ENCODE measurements at places on chromosomes 3 and 15.

GRCh38 chr3:16559653-16560365, 45.4 kb downstream of the DAZL start:
- no peak for DNase-seq

- DNase-seq, result peak; percentile 16
These were observed 39.3 kb downstream of the OSTN start for GRCh38 chr3:191238321-191238817.

- DNase-seq, result peak; percentile 51
These were observed 154.3 kb downstream of the GOLIM4 start for GRCh38 chr3:167941234-167941995.

- peak; percentile 26 for DNase-seq
These were observed 111.0 kb upstream of the SYNPR start for GRCh38 chr3:63167113-63167512.

DNA sequence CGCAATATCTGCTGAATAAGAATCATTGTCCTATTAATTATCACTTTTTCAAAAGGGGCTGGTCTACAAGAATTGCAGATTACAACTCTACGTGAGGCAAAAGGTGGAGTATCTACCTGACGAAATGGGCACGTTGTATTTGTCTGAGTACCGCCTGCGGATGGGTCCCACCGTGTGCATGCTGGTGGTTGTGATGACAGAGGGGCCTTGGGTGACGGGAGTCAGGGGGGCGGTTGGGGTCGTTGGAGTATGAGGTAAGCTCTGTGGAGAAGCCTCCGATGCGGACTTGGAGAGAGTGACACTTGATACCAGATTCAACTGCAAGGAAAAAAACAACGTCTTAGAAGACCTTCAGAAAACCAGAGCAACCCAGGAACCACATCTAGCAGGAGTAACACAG, 605.8 kb downstream of the FOXP1 start:
- no peak for DNase-seq

DNA sequence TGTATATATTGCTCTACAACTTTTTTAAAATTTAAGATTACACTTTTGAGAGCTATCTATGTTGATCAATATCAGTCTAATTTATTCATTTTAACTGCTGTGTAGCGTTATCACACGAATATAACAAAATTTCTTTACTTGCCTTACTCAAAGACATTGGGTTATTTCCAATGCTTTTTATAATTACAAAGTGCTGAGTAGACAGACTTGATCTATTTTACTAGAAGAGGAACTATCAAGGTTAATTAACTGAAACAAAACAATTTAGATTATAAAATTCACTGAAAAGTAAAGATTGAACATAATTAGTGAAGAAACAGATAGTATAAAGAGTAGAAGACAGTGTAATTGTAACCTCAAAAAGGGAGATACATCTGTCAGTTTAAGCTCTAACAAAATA, 105.5 kb downstream of the TGFBR2 start:
- no peak for DNase-seq

DNA sequence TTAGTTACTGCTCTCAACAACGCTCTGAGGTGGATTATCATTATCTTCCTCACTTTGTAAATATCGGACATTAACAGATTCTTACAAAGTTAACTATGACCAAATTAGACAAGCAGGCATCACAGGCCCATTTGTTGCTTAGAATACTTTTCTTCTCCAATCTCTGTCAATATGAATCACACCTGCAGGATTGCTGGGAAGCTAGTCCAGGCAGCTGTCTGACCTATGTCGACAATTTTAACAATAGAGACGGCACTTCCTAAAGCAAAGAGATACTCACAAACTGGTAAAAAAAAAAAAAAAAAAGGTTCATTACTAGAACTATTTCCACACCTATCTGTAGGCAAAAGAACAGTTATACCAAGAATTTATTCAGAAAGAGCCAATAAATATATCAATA, 85.3 kb downstream of the DPH6 start:
- no peak for DNase-seq

GRCh38 chr3:133404920-133405319, 5.1 kb downstream of the BFSP2 start:
- peak; percentile 25 for DNase-seq

- no peak for DNase-seq
These were observed 102.5 kb downstream of the SST start for GRCh38 chr3:187567661-187568121.

DNA sequence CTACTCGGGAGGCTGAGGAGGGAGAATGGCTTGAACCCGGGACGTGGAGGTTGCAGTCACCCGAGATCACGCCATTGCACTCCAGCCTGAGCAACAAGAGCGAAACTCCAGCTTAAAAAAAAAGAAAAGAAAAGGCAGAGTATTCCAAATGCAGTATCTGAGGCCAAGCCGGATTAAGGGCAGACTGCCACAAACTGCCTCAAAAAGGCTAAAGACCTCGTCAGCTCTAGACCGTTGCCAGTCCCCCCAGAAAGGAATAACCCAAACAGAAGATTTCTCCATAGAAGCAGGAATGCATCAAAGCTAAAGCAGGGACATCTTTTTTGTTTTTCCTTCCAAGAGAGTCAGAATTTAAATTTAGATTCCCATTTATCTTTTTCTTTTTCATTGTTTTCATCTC, 72.9 kb downstream of the TM4SF4 start:
- DNase-seq, result no peak

GRCh38 chr3:142934128-142934886, 29.2 kb downstream of the PAQR9 start:
- no peak for DNase-seq

DNA sequence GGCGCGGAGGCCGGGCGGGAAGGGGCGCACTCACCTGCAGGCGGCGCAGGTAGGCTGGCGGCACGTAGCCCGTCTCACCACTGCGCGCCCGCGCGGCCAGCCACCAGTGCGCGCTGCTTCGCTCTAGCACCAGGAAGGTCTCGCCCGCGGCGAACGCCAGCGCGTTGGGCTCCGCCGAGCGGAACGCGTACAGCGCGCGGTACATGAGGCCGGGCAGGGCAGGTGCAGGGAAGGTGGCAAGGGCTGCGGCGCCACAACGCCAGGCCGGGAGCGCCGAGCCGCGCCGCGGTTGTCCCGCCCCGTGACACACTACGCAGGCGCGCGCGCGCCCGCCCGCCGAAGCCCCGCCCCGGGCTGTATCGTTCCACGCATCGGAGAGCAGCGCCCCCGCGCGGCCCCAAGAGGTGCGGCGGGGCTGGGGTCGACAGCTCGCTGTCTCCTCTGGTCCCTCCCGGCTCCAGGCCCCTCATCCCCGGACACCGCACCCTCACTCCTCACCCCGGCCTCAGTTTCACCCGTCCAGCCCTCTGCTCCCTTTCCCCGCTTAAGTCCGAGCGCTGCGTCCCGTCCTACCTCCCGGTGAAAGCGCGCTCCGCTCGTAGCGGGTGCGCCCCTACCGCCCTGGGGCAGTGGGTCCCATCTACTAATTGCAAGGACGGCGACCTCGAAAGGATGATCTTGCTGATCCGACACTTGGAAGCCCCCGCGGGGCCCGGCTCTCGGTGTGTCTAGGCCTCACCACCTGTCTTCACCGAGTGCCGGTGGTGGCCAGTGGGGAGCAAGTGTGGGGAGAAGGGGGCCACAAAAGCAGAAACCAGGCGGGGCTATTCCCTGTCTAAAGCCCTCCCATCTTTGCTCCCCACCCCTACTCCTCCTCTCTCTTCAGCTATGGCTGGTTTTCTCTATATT, at the start of gene NCKIPSD:
TSS of gene NCKIPSD (minus strand) at position 313 of the 909 bp plus-strand sequence. CDS start at position 205, 108 bp downstream.
- peak; percentile 89 for DNase-seq

DNA sequence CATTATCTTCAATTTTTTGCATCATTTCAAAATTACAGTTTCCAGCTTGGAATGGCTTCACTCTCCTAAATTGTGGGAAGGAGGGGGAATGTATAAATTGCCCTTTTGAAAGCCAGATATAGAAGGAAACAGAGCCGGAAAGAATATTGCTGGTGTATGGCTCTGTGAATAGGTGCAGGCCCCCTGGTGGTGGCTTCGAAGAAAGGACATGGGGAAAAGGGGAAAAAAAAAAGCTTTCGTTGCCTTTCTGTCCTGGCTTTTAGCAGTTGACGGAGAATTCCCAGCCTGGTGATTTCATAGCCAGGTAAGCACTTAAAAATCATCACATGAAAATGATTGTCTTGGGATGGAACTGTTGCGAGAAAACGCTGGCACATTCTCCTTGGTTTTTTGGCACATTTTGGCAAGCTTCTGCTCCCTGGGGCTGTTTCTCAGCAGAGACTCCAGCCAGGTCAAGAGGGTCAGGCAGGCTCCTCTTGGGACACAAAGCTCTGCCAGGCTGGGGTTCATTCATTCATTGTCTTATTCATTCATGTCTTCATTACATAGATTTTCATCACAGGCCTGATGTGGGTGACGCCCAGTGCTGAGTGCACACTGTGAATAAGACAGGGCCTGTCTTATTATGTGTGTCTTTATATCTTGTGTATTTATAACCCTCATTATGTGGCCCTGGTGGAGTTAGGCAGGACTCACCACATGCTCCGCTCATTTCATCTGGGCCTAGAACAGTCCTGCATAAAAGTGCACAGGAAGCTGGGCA, 300.0 kb upstream of the TPM1 start:
- DNase-seq, result peak; percentile 83

DNA sequence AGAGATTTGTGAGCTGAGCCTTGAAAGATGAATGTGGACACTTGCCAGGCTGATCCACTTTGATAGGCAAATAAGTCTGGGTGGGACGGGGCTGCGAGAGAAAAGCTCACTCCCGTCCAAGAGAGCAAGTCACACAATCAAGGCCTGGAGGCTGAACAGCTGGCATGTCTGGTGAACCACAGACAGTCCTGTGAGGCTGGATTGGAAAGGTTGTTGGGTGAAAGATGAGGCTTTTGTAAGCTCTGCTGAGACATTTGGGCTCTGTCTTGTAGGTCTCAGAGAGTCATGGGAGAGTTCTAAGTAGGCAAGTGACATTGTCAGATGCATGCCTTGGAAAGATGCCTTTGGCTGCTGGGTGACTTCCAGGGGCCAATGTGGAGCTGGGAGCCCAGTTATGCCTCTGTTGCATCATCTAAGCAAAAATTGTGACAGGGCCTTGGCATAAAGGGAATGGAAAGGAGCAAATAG, 38.5 kb downstream of the RPLP1 start:
- no peak for DNase-seq

DNA sequence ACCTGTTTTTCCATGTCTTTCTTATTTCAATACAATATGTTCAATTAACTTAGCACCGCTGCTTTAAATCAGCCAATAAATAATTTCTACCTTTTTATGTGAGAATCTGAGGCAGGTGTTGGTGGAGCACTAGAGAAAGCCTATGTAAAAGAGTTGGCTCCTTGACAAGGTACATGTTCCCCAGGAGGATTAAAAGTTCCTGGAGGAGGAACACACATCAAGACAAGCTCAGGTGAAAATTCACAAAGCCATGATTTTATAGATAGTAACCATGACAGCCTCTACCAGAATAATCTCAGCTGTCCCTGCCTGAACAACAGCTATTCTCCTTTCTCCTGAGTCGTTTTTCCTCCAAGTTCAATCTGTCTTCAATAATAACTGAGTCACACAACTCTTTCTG, 3.4 kb upstream of the ZBED2 start:
- DNase-seq, result no peak

GRCh38 chr15:32121384-32121695, 91.0 kb downstream of the CHRNA7 start:
- no peak for DNase-seq

- no peak for DNase-seq
These were observed 179.9 kb downstream of the AGBL1 start for GRCh38 chr15:86259589-86259988.

GRCh38 chr3:99934975-99935797, 117.5 kb downstream of the CMSS1 start:
- peak; percentile 16 for DNase-seq

- DNase-seq, result peak; percentile 88
These were observed 39.1 kb downstream of the KLF13 start for GRCh38 chr15:31365655-31366127.

- no peak for DNase-seq
These were observed 17.0 kb downstream of the CX3CR1 start for GRCh38 chr3:39262846-39263245.

DNA sequence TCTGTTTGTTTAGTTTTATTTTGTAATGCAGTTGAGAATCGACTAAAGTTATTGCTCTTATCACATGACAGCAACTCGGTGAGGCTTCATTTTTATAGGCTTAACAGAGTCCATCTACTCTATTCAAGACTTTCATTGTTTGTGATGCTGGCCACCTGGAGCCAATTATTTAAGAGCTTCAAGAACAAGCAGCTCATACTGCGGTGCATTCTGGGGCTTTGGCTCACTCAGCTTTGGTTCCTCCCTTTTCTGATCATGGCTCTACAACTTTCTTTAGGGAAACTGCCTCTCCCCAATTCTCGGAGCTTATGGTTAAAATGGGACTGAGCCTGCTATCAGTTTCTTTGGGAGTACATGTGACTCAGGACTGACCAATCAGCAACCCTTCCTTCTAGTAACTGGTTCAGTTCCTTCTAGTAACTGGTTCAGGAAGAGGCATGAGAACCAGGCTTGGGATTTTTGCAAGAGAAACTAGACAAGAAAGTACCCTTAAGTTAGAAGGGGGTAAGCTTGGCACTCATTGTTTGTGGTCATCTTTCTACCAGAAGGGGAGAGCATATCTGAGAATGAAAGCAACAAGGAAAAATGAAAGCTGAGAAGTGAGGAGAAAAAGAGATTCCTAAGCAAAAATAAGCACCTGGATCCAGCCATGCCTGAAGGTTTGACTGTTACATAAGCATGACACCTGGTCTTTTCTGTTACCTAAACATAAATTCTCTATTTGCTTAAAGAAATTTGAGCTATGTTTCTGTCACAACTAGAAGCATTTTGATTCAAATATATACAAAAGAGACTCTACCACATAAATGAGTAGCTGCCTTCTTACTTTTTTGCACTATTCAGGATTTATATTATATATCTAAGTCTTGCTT, 24.1 kb upstream of the ARHGEF3 start:
- peak; percentile 38 for DNase-seq

DNA sequence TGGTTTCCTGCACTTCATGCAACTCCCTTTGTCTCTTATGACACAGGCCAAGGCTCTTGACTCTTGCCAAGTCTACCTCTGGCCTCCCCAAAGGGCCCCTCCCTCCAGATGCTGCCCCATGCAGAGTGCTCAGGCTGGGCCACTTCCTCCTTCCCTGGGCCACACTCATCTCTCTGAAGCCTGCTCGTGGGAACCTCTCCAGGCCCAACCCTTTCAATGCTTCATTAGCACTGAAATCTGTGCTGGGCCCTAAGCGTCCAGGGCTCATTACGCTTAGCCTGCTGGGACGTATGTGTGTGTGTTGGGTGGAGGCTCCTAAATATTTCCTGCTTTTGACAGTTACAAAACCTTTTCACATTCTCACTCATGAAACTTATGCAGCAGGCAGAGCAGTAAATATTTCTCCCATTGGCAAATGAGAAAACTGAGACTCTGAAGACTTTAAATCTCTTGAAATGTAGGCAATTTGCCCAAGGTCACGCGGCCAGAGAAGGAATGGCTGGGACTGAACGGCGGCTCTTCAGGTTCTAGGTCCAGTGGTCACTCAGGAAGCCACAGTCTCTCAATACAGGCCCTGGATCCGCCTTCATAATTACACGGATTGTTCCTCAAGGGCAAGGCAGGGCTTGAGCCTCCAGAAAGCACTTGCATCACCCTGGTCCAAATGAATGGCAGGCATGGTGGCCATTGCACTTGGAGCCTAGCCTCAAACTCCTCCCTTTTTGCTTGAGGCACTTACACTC, 241.7 kb upstream of the HES1 start:
- peak; percentile 55 for DNase-seq

GRCh38 chr3:8450618-8451017, 51.0 kb upstream of the LMCD1 start:
- no peak for DNase-seq

GRCh38 chr15:75542386-75542797, 36.7 kb downstream of the PTPN9 start:
- no peak for DNase-seq

Measured in NCI-H69 (cell line).